Effector memory CD4-positive, alpha-beta T cell (primary cell): ENCODE measurements at places on chromosomes 6 and 20.

DNA sequence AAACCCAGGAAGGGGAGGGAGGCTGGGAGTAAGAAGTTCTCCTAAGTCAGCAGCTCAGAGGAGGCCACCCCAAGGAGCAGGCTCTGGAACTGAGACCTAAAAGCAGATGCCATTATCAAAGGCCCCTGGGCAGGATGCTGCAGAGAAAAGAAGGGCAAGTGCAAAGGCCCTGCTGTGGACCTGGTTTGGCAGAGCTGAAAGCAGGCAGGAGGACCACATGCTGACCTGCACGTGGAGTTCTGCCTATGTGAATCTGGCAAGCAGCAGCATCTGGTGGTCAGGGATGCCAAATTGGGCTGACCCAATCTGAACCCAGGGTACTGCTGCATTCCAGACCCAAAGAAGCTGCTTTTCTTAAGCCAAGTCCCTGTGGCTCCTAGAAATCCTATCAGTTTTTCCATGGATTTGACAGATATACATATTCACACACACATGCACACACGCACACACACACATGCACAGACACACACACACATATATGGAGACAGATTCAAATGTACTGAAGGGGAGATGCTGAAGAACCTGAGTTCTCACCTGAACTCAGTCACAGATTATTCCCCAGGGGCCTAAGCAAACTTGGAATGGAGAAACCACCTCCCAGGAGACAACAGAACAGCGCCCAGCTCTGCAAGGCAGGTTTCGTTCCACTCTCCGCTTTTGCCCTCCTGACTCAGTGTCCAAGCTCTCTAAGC, 119.9 kb downstream of the FOXA2 start:
- no peak for DNase-seq

GRCh38 chr6:31453259-31453658, 44.7 kb upstream of the MICB start:
- no peak for DNase-seq

- no peak for DNase-seq
Observed at GRCh38 chr6:36506611-36507010, 40.7 kb downstream of the STK38 start.

- no peak for DNase-seq
Observed at GRCh38 chr20:9149796-9150195, 80.9 kb downstream of the PLCB4 start.
